ENCODE measurements at places on chromosomes 1 and 21. TPM values are rescaled to one million over a fixed set of nuclear protein-coding genes. Genes with fewer than 3 reads are reported as not detected.

DNA sequence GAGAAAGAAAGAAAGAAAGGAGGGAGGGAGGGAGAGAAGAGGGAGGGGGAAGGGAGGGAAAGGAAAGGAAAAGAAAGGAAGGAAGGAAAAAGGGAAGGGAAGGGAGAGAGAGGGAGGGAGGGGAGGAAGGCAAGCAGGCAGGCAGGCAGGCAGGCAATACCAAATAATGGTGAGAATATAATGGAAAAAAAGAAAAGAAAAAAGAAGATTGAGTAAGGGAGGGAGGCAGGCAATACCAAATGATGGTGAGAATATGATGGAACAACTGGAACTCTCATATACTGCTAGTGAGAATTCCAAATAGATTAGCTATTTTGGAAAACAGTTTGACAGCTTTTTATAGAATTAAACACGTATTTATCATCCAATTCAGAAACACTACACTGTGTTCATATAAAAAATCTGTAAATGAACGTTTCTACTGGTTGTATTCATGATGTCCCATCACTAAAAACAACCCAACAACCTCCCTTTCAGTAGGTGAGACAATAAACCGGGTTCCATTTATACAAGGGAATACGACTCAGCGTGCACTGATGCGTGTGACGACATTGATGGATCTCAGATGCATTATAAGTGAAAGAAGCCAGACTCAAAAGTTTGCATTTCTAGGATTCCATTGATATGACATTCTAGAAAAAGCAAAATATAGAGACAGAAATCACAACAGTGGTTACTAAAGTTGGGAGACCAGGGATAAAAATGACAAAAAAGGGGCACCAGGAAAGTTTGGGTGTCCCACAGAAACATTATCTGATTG is 226.4 kb downstream of the DSCAM start:
- H3K4me3 ChIP-seq: no peak overlapping the region
- no peaks in the 10 kb centered on the region for H3K27me3 ChIP-seq
- H3K4me1 ChIP-seq: no peaks in the 10 kb centered on the region
- no peak overlapping the region for H3K27ac ChIP-seq

DNA sequence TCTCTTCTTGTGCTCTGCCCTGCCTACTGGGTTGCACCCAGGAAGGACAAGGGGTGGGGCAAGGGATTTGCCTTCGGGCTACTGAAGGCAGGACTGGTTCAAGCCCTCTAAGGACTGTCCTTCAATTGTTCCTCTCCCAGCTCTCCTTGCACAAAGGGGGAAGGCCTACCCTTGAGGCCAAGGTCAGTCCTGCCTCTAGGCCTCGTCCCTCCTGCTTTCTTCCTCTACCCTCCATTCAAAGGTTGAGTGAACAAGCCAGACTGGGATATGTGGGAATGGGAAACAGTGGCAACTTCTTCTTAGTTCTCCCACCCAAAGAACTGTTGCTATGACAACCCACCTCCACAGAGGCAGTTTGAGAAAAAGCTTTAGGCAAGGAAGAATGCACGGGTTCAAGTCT is 2.7 kb downstream of the LURAP1 start:
- H3K27me3 ChIP-seq: no peaks in the 10 kb centered on the region
- no peak overlapping the region for H3K27ac ChIP-seq
- H3K4me1 ChIP-seq: peaks cover 38% of the 10 kb centered on the region
- H3K36me3 ChIP-seq: no peaks in the 10 kb centered on the region
- no peak overlapping the region for H3K4me3 ChIP-seq

DNA sequence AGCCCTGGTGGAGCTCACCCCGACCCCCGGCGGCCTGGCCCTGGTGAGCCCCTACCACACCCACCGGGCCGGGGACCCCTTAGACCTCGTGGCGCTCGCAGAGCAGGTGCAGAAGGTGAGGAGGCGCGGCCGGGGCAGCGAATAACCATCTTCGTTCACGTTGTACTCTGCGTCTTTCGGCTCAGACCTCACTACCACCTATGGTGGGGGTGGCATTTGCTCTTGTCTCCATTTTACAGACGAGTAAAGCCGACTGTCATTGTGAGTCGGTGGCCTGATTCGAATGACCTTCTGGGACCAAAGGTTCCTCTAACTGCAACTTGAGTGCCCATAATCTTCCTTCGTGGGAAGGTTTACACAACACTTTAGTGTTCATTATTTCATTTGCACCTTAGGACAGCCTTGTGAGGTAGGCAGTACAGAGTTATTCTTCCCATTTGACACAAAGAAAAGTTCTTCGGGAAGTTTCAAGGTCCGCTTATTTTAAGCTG is 506 bp downstream of the C1orf50 start:
- H3K4me1 ChIP-seq: peaks cover 56% of the 10 kb centered on the region
- no peaks in the 10 kb centered on the region for H3K36me3 ChIP-seq
- no peak for DNase-seq
- no peaks in the 10 kb centered on the region for H3K27me3 ChIP-seq
- H3K27ac ChIP-seq: peak overlapping the region; percentile 88

DNA sequence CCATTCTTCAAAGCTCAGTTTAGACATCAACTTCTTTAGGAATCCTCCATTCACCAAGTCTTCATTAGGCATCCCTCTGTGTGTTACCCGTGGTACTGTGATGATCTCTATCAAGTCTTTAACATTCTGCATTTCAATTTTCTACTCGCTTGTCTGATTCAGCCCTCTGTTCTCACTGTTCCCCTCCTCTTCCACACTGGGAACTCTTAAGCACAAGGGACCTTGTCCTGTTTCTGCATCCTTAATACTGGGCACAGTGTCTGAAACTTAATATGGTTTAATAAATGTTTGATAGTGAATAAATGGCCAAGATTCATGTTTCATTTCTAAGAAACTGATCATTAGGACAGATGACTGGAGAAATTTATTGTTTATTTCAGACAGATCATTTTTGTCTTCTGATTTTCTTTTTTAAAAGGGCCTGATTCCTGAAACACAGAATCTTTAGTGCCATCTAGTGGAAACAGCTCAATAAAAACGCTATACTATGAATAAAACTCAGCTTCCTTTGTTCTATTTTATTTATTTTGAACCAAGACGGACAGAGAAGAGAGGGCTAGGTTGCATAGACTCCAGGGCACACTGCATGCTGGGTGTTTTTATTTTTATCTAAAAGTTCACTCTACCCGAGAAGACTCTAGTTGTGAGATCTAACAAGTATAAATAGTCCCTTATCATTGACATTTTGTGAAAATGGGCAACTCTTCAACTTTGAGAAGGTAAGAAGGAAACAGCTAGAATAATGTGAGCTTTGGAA is 7.0 kb upstream of the TRIM45 start:
- H3K4me1 ChIP-seq: no peaks in the 10 kb centered on the region
- H3K4me3 ChIP-seq: no peak overlapping the region
- DNase-seq: no peak
- H3K36me3 ChIP-seq: no peaks in the 10 kb centered on the region
- H3K27me3 ChIP-seq: no peaks in the 10 kb centered on the region

DNA sequence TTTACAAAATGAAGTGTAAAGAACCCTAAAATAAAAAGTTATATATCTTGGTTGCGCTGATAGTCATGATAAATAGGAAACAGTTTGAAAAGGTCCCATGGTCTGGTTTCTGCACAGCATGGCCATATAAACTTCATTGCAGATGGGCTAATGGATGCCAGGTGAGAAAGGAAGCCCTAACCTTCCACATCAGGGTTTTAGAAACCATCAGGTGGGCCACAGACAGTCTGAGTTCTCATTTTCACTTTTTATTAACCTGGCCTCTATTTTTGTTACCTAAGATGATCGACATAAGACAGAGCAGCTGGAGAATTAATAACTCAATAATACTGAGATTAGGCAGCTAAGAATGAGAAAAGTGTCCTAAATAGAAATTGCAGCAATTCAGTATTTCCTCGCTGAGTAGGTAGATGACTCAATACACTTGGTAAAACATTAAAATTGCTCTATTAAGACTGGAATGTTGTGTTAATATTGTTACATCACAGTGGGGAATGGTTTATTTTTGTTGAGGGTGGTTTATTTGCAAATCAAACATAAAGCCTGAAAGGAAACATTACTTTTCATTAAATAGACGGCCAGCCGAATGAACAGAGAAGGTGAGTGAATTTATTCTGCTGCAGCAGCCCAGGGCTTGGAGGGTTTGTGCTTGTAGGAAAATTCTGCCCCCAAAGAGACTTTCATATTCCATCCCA is 21.1 kb downstream of the C1orf21 start:
- no peak overlapping the region for H3K4me3 ChIP-seq
- no peaks in the 10 kb centered on the region for H3K27me3 ChIP-seq
- peaks cover 37% of the 10 kb centered on the region for H3K4me1 ChIP-seq

- peaks cover 42% of the 10 kb centered on the region for H3K4me1 ChIP-seq
- H3K4me3 ChIP-seq: no peak overlapping the region
- no peaks in the 10 kb centered on the region for H3K36me3 ChIP-seq
- H3K27me3 ChIP-seq: peaks cover 2% of the 10 kb centered on the region
These were observed 36.4 kb upstream of the COL6A2 start for GRCh38 chr21:46061518-46061917.

DNA sequence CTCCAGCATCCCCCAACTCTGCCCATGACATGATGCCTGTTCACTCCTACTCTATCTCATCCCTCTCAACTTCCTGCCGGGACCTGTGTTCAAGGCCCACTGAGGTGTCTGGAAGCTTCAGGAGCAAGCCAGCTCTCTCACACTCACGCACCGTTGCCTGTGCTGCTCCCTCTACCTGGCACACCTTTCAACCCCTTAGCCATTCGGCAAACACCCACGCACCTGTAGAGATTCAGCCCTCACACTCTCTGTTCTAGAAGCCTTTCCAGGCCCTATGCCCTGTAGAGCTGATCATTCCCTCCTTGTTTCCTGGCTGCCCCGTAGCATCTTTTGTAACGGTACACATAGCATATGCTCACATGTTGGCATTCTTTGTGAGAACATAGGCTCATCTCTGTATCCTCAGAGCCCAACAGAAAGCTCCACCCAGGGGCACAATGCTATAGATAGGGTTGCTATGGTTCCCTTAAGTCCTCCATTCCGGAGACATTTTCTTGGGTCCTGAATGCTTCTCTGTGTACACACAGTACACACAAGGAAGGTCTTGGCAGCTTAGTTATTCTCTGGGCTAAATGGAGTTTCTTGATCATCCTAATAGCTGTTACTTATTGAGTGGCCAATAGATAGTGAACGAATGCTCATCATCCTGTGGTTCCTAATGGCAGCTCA is 1.3 kb downstream of the C8B start:
- no peak overlapping the region for H3K27ac ChIP-seq
- peaks cover 3% of the 10 kb centered on the region for H3K27me3 ChIP-seq
- DNase-seq: no peak

GRCh38 chr1:42639116-42639515 is 19.1 kb upstream of the PPIH start:
- H3K27ac ChIP-seq: no peak overlapping the region
- H3K4me3 ChIP-seq: no peak overlapping the region
- H3K27me3 ChIP-seq: no peaks in the 10 kb centered on the region

- H3K27me3 ChIP-seq: no peaks in the 10 kb centered on the region
- peaks cover 17% of the 10 kb centered on the region for H3K4me1 ChIP-seq
- H3K4me3 ChIP-seq: no peak overlapping the region
These were observed 6.0 kb upstream of the CITED4 start for GRCh38 chr1:40868051-40868723.

GRCh38 chr1:229287267-229287666 is 16.4 kb downstream of the RAB4A start:
- DNase-seq: no peak
- no peak overlapping the region for H3K4me3 ChIP-seq
- H3K27me3 ChIP-seq: no peaks in the 10 kb centered on the region
- peaks cover 7% of the 10 kb centered on the region for H3K36me3 ChIP-seq
- no peak overlapping the region for H3K27ac ChIP-seq

GRCh38 chr1:27634177-27634984 is 604 bp downstream of the FGR start:
- H3K27ac ChIP-seq: peak overlapping the region; percentile 62
- peak overlapping the region; percentile 55 for H3K4me3 ChIP-seq
- H3K4me1 ChIP-seq: peaks cover 54% of the 10 kb centered on the region
- H3K36me3 ChIP-seq: no peaks in the 10 kb centered on the region

- no peak overlapping the region for H3K27ac ChIP-seq
- no peaks in the 10 kb centered on the region for H3K36me3 ChIP-seq
- no peaks in the 10 kb centered on the region for H3K27me3 ChIP-seq
These were observed 208.2 kb downstream of the BACH1 start for GRCh38 chr21:29506947-29507346.

DNA sequence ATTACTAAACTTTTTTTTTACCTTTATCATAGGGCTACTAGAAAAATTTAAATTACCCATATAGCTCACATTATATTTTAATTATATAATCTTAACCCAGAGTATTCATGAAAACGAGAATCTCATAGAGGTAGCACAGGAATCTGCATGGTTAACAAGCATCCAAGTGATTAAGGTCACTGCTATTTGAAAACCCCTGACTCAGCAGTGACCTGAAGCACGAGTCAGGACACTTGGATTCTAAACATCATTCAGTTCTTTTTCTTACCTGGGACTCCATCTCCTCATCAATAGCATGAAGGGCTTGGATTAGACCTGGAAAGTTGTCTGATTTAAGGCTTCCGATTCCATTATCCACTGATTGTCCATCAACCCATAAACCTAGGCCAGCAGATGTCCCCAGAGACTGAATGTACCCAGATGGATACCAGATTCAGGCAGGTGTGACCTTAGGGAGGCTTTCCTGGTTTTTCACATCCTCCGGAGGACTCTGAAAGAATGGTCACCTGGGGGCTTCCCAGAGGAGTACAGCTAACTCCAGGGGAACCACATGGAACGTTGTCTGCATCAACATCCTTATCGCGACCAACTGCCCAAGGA is 174.3 kb downstream of the SETD4 start:
- H3K27me3 ChIP-seq: peaks cover 6% of the 10 kb centered on the region
- H3K27ac ChIP-seq: no peak overlapping the region
- H3K4me3 ChIP-seq: no peak overlapping the region
- no peaks in the 10 kb centered on the region for H3K36me3 ChIP-seq

- no peak overlapping the region for H3K27ac ChIP-seq
- H3K27me3 ChIP-seq: no peaks in the 10 kb centered on the region
- H3K4me3 ChIP-seq: no peak overlapping the region
- no peak for DNase-seq
These were observed 29.9 kb upstream of the TMEM222 start for GRCh38 chr1:27292106-27292505.

GRCh38 chr1:109718495-109718894 is 6.4 kb downstream of the GSTM5 start:
- H3K27ac ChIP-seq: no peak overlapping the region
- H3K4me3 ChIP-seq: no peak overlapping the region
- H3K36me3 ChIP-seq: no peaks in the 10 kb centered on the region
- H3K27me3 ChIP-seq: no peaks in the 10 kb centered on the region
- H3K4me1 ChIP-seq: peaks cover 39% of the 10 kb centered on the region

- H3K27ac ChIP-seq: peak overlapping the region; percentile 96
- H3K27me3 ChIP-seq: no peaks in the 10 kb centered on the region
- H3K4me3 ChIP-seq: peak overlapping the region; percentile 98
- no peaks in the 10 kb centered on the region for H3K36me3 ChIP-seq
- H3K4me1 ChIP-seq: peaks cover 39% of the 10 kb centered on the region
These were observed 709 bp upstream of the FBXO42 start for GRCh38 chr1:16352842-16353535.

KCNK2 gene
- total RNA-seq: 5.2 TPM

PAPPA2 gene
- 0.36 TPM for total RNA-seq

PHLDA3 gene
- 49.2 TPM for total RNA-seq

FCRL2 gene
- total RNA-seq: not detected

CFHR1 gene
- not detected for total RNA-seq

OLIG2 gene
- not detected for total RNA-seq

FAM72D gene
- total RNA-seq: 1.3 TPM

TACSTD2 gene
- total RNA-seq: 399 TPM

NPL gene
- 21.8 TPM for total RNA-seq

CFAP57 gene
- not detected for total RNA-seq

Data from suprapubic skin (tissue), 4 donors.